ENCODE measurements at places on chromosomes 13 and 19. TPM values are rescaled to one million over a fixed set of nuclear protein-coding genes. Genes with fewer than 3 reads are reported as not detected.

GRCh38 chr13:41179593-41180250 lies 14.6 kb downstream of the KBTBD7 start:
- DNase-seq = no peak

KIR2DL4 gene
- total RNA-seq = 0.77 TPM

- DNase-seq = peak; percentile 34
These were observed 849 bp downstream of the GAS6 start for GRCh38 chr13:113862931-113863523.

- peak; percentile 66 for DNase-seq
These were observed 9.6 kb downstream of the ABHD13 start for GRCh38 chr13:108227651-108228272.

- no peak for DNase-seq
These were observed 415.2 kb upstream of the SGCG start for GRCh38 chr13:22765547-22765946.

PCDH20 gene
- total RNA-seq = 22.0 TPM
